ENCODE measurements at places on chromosomes 11 and 22.

GRCh38 chr22:36977401-36977861 lies 41.8 kb downstream of the TST start:
- DNase-seq = no peak

DNA sequence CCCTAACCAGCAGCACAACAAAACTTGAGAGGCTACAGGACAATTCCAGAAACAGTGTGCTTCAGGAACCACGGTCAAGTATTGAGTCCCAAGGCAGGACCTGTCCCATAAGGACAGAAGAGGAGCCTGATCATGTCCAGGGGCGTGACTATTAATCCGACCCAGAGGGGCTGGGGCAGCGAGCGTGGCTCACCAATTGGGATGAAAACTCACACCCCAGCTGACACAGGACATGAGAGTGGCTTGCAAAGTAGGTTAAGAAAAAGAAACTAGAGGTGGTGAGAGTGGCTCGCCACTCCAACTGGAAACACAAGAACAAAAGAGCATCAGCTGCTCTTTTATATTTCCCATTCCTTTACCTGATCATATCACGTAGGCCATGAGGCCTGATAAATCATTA lies 16.0 kb upstream of the FEZ1 start:
- no peak for DNase-seq

DNA sequence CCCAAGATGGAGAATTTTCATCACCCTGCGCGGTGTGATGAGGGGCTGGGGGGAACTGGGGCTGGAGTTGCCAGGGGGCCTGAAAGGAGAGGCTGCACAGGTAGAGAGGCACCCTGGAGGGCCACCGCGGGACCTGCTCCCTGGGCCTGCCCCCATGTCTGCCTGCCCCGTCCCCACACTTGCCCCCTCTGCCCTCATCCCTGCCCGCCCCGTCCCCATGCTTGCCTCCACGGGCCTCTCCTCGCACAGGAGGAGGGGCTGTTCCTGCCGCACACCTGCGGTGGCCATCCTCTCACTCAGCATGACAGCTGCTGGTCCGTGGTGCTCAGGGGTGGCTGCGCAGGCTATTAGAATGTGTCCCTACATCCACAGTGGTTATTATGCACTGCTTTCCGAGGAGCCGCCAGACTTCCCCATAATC lies 43.5 kb downstream of the LINC01488 start:
- DNase-seq = no peak

- DNase-seq = no peak
Measured at GRCh38 chr11:22197139-22198005, 4.5 kb downstream of the ANO5 start.

DNA sequence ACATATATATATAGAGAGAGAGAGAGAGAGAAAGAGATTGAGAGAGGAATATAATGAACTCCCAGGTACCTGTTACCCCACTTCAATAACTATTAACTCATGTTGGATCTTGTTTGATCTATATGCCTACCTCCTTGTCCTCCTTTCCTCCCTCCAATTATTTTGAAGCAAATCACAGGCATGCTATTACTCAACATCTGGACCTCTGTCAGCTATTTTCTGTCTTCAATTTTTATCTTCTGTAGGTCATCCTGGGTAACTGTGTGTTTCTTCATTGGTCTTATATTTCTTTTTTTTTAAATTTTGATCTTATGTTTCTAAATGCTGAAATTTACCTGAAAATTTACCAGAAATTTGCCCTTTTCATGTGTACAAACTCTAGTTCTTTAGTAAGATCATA lies 24.8 kb downstream of the UVRAG start:
- DNase-seq = no peak

- no peak for DNase-seq
Measured at GRCh38 chr11:122661182-122661945, 5.8 kb downstream of the UBASH3B start.

GRCh38 chr11:78525720-78526119 lies 48.9 kb downstream of the NARS2 start:
- no peak for DNase-seq

GRCh38 chr11:114612686-114613085 lies 17.1 kb upstream of the NXPE4 start:
- no peak for DNase-seq

Data from omental fat pad (tissue), 4 donors.